Cardiac muscle cell (in vitro differentiated cells and primary cell): ENCODE measurements at places on chromosomes 6 and 20. TPM values are rescaled to one million over a fixed set of nuclear protein-coding genes. Genes with fewer than 3 reads are reported as not detected.

WFDC5 gene
- total RNA-seq, result not detected in 2 replicates

ARHGAP18 gene
- 0.45 and 0.67 TPM in 2 replicates for total RNA-seq

CRISP2 gene
- not detected in 2 replicates for total RNA-seq

EYS gene
- total RNA-seq, result under 0.01 and 0.04 TPM in 2 replicates

NKX2-4 gene
- total RNA-seq, result not detected in 2 replicates

PRSS16 gene
- 4.4 and 9.9 TPM in 2 replicates for total RNA-seq

MDC1 gene
- 14.3 and 21.9 TPM in 2 replicates for total RNA-seq

REM1 gene
- total RNA-seq, result not detected in 2 replicates

DNA sequence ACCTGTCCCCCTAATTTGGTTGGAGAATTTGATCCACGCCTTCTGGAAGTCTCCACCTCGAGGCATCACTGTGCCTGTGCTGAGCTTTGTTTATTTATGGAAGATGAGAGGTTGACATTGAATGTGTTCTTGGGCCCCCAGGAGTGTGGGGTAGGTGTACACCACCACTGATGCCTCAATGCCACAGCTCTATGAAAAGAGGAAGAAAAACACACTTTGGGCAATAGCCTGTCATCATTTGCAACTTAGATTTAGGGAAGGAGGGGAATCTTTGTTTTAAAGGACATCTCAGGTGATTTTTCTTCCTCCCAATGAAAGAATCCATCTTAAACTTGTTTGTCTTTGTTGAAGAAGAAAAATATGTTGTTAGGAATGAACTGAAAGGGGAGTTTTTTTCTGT lies 42.6 kb downstream of the TBC1D7 start:
- no peak overlapping the region for H3K27ac ChIP-seq
- no peak overlapping the region for H3K4me3 ChIP-seq
- H3K36me3 ChIP-seq, result peaks cover 4% of the 10 kb centered on the region
- H3K27me3 ChIP-seq, result no peaks in the 10 kb centered on the region
- H3K4me1 ChIP-seq, result peaks cover 16% of the 10 kb centered on the region

DNA sequence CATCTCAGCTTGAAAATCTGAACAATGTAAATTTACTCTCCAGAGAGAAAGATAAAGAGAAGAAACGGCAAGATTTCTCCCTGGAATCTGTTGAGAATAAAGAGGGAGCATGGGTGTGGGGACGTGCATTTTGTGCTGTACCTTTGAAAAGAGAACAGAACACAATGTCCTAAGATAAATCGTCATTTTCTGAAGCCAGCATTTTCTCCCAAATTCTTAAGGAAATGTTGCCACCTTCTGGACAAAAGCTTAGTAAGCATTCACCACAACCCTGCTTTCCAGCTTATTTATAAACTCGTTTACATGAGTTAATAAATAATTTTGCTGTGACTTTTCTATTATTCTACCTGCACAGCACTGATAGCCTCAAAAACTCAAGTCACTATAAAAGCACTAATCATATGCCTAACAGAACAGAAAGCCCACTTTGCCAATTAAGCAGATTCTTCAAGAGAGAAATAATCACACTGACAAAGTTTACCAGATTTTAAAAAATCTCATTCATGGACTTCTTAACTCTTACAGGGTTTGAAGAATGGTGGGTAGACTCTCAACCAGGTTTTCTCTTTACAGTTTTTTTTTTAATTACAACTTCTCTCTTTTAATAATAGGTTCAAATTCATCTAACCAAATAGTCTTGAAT lies 155.8 kb downstream of the MBOAT1 start:
- peak; percentile 75 for DNase-seq
- H3K4me3 ChIP-seq, result no peak overlapping the region
- H3K4me1 ChIP-seq, result peaks cover 6% of the 10 kb centered on the region
- no peaks in the 10 kb centered on the region for H3K36me3 ChIP-seq
- H3K27me3 ChIP-seq, result no peaks in the 10 kb centered on the region

GRCh38 chr20:58603721-58604120 lies 47.4 kb upstream of the STX16 start:
- no peaks in the 10 kb centered on the region for H3K27me3 ChIP-seq
- no peaks in the 10 kb centered on the region for H3K4me1 ChIP-seq
- H3K4me3 ChIP-seq, result no peak overlapping the region
- DNase-seq, result no peak
- no peak overlapping the region for H3K27ac ChIP-seq
- H3K36me3 ChIP-seq, result no peaks in the 10 kb centered on the region

GRCh38 chr20:53809728-53810365 lies 216.2 kb upstream of the ZNF217 start:
- H3K27me3 ChIP-seq, result no peaks in the 10 kb centered on the region
- H3K27ac ChIP-seq, result no peak overlapping the region
- H3K36me3 ChIP-seq, result no peaks in the 10 kb centered on the region
- no peak for DNase-seq
- H3K4me1 ChIP-seq, result no peaks in the 10 kb centered on the region

GRCh38 chr20:25280574-25281535 lies 33.0 kb downstream of the PYGB start:
- no peak overlapping the region for H3K4me3 ChIP-seq
- no peaks in the 10 kb centered on the region for H3K4me1 ChIP-seq
- DNase-seq, result no peak
- no peak overlapping the region for H3K27ac ChIP-seq
- no peaks in the 10 kb centered on the region for H3K27me3 ChIP-seq
- peaks cover 72% of the 10 kb centered on the region for H3K36me3 ChIP-seq

- no peak overlapping the region for H3K4me3 ChIP-seq
- peaks cover 19% of the 10 kb centered on the region for H3K4me1 ChIP-seq
- DNase-seq, result no peak
- H3K27me3 ChIP-seq, result no peaks in the 10 kb centered on the region
- no peak overlapping the region for H3K27ac ChIP-seq
- H3K36me3 ChIP-seq, result no peaks in the 10 kb centered on the region
Measured at GRCh38 chr20:36599912-36600345, 5.7 kb upstream of the RAB5IF start.

DNA sequence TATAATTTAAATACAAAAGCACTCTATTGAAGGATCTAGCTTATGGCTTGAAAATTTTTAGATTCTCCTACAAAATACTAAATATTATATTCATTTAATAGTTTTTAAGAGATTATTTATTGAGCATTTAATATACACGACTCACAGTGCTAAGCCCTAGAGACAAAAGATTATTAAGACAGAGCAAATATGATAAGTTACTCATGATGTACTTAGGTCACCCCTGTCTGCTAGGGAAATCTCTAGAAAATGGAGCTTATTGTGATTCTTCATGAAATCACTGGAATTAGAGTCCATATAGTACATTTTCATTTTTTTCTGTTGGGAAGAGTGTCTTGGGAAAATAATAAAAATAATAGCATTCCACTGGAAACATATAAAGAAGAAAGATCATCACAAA lies 37.8 kb downstream of the BEND6 start:
- H3K4me3 ChIP-seq, result no peak overlapping the region
- no peaks in the 10 kb centered on the region for H3K4me1 ChIP-seq
- no peaks in the 10 kb centered on the region for H3K27me3 ChIP-seq
- H3K27ac ChIP-seq, result no peak overlapping the region
- DNase-seq, result no peak

- DNase-seq, result peak; percentile 84
- H3K27ac ChIP-seq, result peak overlapping the region; percentile 77
- H3K36me3 ChIP-seq, result no peaks in the 10 kb centered on the region
- H3K4me3 ChIP-seq, result no peak overlapping the region
- H3K27me3 ChIP-seq, result no peaks in the 10 kb centered on the region
- H3K4me1 ChIP-seq, result peaks cover 26% of the 10 kb centered on the region
Measured at GRCh38 chr6:166691199-166691598, 64.1 kb upstream of the RPS6KA2 start.

DNA sequence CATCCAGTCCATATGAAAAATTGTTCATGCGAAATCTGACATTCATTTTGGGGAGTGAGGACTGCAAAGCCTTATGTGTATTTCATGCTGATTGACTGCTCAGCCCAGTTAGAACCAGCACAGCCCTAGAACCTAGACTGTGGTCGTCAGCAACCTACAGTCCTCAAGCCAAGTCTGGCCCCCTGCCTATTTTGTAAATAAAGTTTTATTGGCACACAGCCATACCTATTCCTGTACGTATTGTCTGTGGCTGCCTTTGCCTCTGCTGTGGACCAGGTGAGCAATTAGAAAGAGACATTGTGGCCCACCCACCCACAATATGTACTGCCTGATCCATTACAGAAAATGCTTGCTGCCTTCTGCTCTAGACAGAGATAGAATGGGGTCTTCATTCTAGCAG lies 391.0 kb downstream of the TAF4 start:
- H3K4me3 ChIP-seq, result no peak overlapping the region
- no peaks in the 10 kb centered on the region for H3K36me3 ChIP-seq
- no peaks in the 10 kb centered on the region for H3K4me1 ChIP-seq

GRCh38 chr6:80263585-80263984 lies 157.1 kb downstream of the BCKDHB start:
- H3K27ac ChIP-seq, result no peak overlapping the region
- H3K36me3 ChIP-seq, result no peaks in the 10 kb centered on the region
- DNase-seq, result no peak
- H3K4me3 ChIP-seq, result no peak overlapping the region

DNA sequence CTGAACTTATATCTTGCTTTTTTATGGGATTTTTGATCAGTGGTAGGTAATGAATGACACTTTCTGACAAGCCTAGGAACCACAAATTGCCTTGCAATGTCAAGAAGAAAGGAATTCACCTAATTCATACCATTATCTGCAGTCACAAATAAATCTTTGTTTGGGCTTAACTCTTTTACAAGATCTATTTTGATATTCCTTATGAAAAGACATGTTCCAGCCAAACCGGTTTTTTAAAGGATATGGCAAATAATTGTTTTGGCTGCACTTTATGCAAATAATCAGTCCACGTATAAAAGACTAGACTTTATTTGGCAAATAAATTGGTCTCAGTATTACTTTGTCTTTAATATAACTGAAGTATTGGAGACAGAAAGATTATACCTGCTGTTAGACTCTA lies 771.7 kb upstream of the ADGRB3 start:
- H3K4me3 ChIP-seq, result no peak overlapping the region
- H3K27ac ChIP-seq, result no peak overlapping the region
- H3K36me3 ChIP-seq, result no peaks in the 10 kb centered on the region
- no peaks in the 10 kb centered on the region for H3K27me3 ChIP-seq

GRCh38 chr6:110217266-110217665 lies 37.0 kb downstream of the CDC40 start:
- H3K4me1 ChIP-seq, result no peaks in the 10 kb centered on the region
- no peak overlapping the region for H3K27ac ChIP-seq
- H3K36me3 ChIP-seq, result peaks cover 34% of the 10 kb centered on the region

- peaks cover 4% of the 10 kb centered on the region for H3K27me3 ChIP-seq
- H3K36me3 ChIP-seq, result no peaks in the 10 kb centered on the region
- no peak overlapping the region for H3K4me3 ChIP-seq
- DNase-seq, result no peak
- no peak overlapping the region for H3K27ac ChIP-seq
Measured at GRCh38 chr6:8110117-8110721, 7.9 kb upstream of the EEF1E1 start.

- H3K4me1 ChIP-seq, result peaks cover 9% of the 10 kb centered on the region
- peak overlapping the region; percentile 37 for H3K4me3 ChIP-seq
- H3K27me3 ChIP-seq, result peaks cover 85% of the 10 kb centered on the region
- DNase-seq, result peak; percentile 59
- no peaks in the 10 kb centered on the region for H3K36me3 ChIP-seq
Measured at GRCh38 chr6:105994591-105995390, 91.3 kb upstream of the PRDM1 start.

GRCh38 chr20:58651946-58652605 lies 993 bp downstream of the STX16 start:
- peak overlapping the region; percentile 86 for H3K27ac ChIP-seq
- peak; percentile 84 for DNase-seq
- H3K36me3 ChIP-seq, result no peaks in the 10 kb centered on the region
- H3K27me3 ChIP-seq, result no peaks in the 10 kb centered on the region
- peak overlapping the region; percentile 97 for H3K4me3 ChIP-seq

DNA sequence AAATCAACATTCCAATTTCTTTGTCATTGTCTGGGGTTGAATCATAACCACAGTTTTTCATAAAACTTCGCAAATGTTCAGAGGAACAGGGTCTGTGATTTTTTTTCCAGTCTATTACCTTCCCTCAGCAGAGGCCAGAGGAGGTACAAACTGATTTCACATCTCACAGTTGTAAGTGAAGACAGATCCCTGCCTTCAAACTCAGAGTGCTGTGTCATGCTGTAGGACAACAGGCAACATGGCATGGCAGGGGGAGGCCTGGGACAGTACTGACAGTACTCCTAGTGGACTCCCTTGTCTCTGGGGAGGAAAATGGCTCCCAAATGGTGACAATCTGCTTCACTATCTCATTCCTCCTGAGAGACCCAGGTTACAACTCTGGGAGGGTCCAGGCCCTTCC lies 308.6 kb downstream of the CDC5L start:
- H3K27me3 ChIP-seq, result no peaks in the 10 kb centered on the region
- DNase-seq, result peak; percentile 42
- no peak overlapping the region for H3K4me3 ChIP-seq
- no peak overlapping the region for H3K27ac ChIP-seq

DNA sequence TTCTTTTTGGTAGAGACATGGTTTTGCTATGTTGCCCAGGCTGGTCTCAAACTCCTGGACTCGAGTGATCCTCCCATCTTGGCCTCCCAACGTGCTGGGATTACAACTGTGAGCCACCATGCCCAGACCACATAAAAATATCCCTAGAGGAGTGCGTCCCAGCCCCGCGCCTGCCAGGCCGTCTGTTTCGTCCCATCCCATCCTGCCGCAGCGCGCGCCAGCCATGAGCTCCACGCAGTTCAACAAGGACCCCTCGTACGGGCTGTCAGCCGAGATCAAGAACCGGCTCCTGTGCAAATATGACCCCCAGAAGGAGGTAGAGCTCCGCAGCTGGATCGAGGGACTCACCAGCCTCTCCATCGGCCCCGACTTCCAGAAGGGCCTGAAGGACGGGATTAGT lies 16.6 kb upstream of the AMD1 start:
- no peaks in the 10 kb centered on the region for H3K36me3 ChIP-seq
- no peaks in the 10 kb centered on the region for H3K27me3 ChIP-seq
- no peak overlapping the region for H3K27ac ChIP-seq
- no peak for DNase-seq

GRCh38 chr6:136226027-136226673 lies 24.0 kb downstream of the MTFR2 start:
- no peaks in the 10 kb centered on the region for H3K36me3 ChIP-seq
- DNase-seq, result peak; percentile 67
- H3K4me3 ChIP-seq, result no peak overlapping the region
- H3K4me1 ChIP-seq, result no peaks in the 10 kb centered on the region

DNA sequence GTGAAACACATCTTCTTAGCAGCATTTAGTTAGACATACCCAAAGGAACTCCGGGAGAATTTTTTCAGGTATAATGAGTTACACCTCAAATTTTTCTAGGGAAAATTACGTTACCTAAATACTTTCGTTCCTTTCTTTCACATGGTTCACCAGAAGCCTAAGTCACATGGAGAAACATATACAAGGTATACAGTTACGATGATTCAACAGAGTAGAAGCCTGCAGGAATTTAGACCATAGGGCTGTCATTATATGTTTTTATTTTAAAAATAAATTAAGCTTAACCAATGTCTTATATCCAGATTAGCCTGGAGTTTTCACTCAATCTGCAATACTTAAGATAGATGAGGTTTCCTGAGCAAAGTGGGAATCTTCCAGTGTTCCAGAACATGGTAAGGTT lies 549.5 kb upstream of the JARID2 start:
- no peak for DNase-seq
- no peaks in the 10 kb centered on the region for H3K36me3 ChIP-seq
- no peaks in the 10 kb centered on the region for H3K4me1 ChIP-seq
- no peak overlapping the region for H3K27ac ChIP-seq
- H3K4me3 ChIP-seq, result no peak overlapping the region

- H3K27ac ChIP-seq, result no peak overlapping the region
- DNase-seq, result no peak
Measured at GRCh38 chr6:109124219-109124618, 28.9 kb downstream of the CEP57L1 start.
